ENCODE measurements at places on chromosomes 7 and 10.

- DNase-seq: no peak
These were observed 85.9 kb downstream of the USP6NL start for GRCh38 chr10:11525503-11525902.

- DNase-seq: no peak
These were observed 587.1 kb upstream of the KCND2 start for GRCh38 chr7:119685906-119686305.

DNA sequence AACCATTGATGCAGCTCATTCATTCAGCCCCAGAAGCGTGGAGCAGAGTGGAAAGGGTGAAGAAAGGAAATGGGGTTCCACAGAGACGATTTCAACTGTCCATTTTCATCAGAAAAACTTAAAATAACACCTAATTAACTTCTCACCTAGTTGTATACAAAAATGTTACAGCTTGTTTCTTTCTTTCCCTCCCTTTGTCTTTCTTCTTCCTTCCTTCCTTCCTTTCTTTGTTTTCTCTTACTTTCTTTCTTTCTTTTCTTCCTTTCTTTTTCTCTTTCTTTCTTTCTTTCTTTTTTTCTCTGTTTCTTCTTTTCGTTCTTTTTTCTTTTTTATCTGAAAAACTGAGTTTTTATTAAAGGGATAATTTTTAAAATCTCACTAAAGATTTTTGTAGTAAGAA, 105.9 kb upstream of the GNAI1 start:
- no peak for DNase-seq

GRCh38 chr7:87452279-87452678, 23.2 kb downstream of the ABCB4 start:
- no peak for DNase-seq

DNA sequence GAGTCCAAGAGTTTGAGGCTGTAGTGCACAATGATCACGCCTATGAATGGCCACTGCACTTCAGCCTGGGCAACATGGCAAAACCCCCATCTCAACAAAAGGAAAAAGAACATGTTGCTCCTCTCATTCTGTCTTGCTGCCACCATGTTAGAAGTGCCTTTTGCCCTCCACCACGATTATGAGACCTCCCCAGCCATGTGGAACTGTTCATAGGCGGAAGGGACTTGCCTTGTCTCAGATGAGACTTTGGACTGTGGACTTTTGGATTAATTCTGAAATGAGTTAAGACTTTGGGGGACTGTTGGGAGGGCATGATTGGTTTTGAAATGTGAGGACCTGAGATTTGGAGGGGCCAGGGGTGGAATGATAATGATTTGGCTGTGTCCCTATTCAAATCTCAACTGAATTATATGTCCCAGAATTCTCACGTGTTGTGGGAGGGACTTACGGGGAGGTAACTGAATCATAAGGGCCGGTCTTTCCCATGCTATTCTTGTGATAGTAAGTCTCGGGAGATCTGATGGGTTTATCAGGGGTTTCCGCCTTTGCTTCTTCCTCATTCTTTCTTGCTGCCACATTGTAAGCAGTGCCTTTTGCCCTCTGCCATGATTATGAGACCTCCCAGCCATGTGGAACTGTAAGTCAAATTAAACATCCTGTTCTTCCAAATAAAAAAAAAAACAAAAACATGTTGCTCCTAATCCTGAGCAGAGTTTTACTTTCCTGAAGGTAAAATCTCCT, 22.3 kb downstream of the DLG5 start:
- DNase-seq: no peak

DNA sequence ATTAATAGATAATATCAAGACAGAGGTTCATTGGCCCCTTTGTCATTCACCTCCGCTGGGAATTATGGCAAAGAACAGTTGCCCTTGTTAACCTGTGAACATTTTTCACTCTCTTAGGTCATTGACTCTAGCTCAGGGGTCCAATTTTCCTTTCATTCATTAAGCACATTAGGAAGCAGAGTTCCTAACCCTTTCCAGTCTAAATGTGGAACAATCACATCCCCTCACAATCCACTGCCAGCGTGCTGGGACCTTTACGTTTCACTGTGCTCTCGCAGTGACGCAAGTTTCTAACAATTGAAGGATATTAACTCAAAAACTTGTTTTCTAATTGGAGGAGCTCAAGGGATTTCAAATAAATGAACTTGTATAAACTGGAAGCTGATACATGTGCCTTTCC, 79.3 kb upstream of the MEOX2 start:
- DNase-seq: no peak

DNA sequence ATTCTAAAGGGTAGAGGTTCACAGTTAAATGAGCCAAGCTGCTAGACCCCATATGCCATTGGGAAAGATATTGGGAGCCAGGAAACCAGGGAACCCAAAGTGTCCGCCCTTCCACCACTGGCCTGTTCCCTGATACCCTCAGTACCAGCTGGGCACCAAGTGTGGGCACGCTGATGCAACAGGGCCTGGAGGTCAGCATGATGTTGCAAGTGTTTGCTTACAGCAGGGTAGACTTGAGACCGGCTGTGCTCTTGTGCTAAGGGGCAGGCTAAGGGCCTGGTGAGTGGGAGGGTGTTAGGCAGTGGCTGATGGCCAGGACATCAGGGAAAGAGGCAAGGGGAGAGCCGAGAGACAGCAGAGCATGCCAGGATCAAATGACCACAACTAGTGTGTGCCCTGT, 21.0 kb upstream of the MYL7 start:
- DNase-seq: no peak

GRCh38 chr7:83130623-83131545, 31.8 kb downstream of the PCLO start:
- no peak for DNase-seq

DNA sequence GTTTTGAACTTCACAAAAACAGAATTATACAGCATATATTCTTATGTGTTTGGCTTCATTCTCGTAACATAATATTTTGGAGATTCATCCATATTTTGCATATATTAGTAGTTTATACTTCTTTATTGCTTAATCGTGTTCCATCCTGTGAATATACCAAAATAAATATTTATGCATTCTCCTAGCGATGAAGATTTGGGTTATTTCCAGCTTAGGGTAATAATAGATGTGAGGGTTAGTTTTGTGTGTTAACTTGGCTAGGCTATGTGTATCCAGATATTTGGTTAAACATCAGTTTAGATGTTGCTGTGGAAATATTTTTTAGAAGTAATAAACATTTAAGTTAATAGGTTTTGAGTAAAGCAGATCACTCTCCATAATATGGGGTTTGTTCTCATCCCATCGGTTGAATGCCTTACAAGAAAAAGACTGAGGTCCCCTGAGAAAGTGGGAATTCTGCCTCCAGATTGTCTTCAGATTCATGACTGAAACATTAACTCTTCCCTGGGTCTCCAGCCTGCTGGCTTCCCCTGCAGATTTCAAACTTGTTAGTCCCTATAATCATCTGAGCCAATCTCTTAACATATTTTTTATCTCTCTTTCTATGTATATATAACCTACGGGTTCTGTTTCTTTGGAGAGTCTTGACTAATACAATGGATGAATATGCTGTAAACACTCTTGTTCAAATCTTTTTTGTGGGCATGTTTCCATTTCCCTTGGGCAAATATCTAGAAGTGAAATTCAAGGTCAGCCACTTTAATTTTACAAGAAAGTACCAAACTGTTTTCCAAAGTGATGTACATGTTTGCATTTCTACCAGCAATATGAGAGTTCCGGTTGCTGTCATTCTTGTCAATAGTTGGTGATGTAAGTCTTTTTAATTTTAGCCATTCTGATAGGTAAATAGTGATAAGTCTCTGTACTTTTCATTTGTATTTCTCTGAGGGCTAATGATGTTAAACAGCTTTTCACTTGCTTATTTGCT, 48.7 kb downstream of the PDK4 start:
- DNase-seq: no peak

- DNase-seq: no peak
These were observed 1.0 kb downstream of the TNS3 start for GRCh38 chr7:47580811-47581331.

- DNase-seq: no peak
These were observed 140.6 kb upstream of the CDK6 start for GRCh38 chr7:92976931-92977330.

- DNase-seq: no peak
These were observed 153.2 kb downstream of the BTAF1 start for GRCh38 chr10:92076722-92077121.

GRCh38 chr7:143416565-143417149, 8.0 kb upstream of the EPHA1 start:
- DNase-seq: no peak

DNA sequence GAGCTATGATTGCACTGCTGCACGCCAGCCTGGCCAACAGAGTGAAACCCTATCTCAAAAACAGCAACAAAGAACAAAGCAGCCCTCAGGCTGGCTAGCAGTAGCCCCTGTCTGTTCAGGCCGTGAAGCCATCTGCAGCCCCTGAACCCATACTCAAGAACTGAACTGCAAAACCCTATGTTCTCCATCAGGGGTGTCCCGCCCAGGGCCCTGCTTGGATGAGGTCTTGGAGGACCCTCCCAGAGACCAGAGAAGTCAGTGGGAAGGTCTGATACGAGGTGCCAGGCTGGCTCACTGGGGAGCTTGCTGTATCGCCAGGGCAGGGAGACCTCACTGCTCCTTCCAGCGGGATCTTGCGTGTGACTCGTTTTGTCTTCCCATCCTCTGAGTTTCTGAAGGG, 39.3 kb downstream of the RBM17 start:
- DNase-seq: no peak

GRCh38 chr7:2440608-2441245, 35.5 kb downstream of the GRIFIN start:
- no peak for DNase-seq

DNA sequence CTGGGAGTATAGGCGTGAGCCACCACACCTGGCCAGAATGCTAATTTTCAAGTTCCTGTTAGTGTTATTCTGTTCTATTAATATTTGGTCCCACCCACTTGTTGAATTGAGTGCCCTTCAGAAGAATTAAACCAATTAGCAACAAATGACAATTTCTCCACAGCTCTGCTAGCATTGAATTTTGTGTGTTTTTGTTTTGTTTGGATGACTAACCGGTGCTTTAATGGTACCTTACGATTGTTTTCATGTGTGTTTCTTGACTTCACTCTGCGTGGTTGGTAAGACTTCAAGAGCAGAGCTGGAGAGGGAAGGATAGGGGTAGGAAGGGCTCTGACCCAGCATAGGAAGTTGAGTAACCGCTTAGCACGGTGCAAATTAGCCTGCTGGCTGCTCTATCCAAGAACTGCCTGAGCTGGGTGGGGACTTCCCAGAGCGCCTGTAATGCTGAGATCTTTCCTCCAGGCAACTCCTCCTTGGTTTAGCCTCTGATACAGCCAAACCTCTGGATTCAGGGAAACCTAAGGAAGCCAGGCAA, 4.6 kb downstream of the ARPC1B start:
- no peak for DNase-seq
